T-helper 22 cell (primary cell): ENCODE measurements at places on chromosomes 3 and 15.

DNA sequence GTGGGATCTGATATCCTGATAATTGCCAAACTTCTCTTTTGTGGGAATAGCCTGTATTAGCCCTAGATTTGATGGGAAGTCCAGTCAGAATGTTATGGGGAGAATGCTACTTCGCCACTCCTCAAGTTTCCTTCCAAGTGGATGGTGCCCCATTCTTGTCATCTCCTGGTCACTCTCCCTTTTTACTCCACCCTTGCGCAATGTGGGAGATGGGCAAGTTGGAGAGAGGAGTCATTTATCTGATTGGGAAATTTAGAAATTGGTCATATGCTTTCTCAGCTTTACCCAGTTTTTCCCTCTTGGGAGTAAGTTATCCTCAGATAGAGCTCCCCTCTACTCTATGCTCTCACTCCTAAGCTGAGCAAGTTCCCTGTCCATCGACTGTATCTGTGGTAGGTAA, 14.4 kb downstream of the FANCD2OS start:
- DNase-seq: no peak

GRCh38 chr3:23913873-23914743, 2.7 kb downstream of the NKIRAS1 start:
- DNase-seq: no peak

DNA sequence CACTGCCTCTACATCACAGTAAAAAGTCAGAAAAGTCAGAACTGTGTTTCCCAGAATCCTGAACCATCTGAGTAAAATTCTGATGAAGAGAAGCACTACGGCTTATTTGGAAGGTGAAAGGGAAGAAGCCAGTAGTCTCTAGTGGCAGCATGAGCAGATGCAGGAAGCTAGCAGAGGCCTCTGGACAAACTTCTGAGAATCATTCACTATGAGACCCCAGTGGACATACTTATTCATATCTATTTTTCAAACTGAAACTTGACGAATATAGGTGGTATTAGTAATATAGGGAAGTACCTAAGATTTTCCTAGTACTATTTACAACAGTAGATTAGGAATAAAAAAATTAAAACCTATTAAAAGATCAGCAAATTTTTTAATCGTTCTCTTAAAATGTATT, 272.8 kb upstream of the TTC14 start:
- no peak for DNase-seq

GRCh38 chr3:171622126-171622525, 161.9 kb upstream of the TNIK start:
- DNase-seq: no peak

DNA sequence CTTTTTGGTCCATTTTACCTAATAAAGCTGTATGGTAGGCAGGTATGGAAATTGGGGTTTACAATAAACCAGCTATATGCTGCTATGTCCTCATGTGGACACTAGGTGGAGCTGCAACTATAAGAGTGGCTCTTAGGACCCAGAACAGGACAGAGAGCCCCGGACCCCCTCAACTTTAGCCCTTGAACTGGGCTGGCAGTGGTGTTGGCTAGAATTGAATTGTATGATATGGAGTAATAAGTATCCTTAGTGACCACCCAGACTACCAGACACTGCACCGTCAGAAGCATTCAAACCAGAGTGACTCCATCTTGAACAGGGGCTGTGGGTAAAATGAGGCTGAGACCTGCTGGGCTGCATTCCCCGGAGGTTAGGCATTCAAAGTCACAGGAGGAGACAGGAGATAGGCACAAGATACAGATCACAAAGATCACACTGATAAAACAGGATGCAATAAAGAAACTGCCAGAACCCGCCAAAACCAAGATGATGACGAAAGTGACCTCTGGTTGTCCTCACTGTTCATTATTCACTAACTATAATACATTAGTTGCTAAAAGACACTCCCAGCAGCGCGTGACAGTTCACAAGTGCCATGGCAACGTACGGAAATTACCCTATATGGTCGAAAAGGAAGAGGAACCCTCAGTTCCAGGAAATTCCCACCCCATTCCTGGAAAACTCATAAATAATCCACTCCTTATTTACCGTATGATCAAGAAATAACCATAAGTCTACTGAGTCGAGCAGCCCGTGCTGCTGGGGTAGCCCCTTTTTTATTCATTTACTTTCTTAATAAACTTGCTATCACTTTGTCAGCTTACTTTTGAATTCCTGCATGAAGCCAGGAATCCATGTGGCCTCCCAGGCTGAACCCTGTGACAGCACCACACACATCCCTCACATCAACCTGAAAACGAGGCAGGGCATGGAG, 68.7 kb upstream of the BLM start:
- peak; percentile 36 for DNase-seq

- no peak for DNase-seq
Observed at GRCh38 chr15:45372041-45372995, 6.0 kb downstream of the GATM start.

GRCh38 chr3:64148955-64149653, 76.2 kb downstream of the PRICKLE2 start:
- DNase-seq: no peak

- no peak for DNase-seq
Observed at GRCh38 chr3:14863333-14864100, 44.8 kb downstream of the FGD5 start.

- no peak for DNase-seq
Observed at GRCh38 chr15:59936741-59937140, 67.4 kb upstream of the FOXB1 start.

- no peak for DNase-seq
Observed at GRCh38 chr3:48715174-48715800, 1.7 kb downstream of the IP6K2 start.

DNA sequence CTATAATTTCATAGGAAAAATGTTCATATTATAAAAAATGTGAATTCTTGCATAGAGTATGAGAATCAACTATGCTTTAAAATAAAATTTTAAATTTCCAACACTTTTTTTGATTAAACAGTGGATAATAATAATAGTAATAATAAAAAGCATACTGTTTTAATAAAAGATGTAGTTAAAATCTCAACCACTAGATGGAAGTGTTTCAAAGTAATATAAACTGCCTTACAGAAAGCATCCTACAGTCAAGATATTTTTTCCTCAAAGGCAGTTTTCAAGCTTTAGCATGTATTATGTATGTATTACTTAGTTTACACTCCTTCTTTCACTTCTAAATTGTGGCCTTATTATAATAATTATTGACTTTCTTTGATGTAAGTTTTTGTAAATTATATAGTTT, 217.5 kb downstream of the CHL1 start:
- no peak for DNase-seq

GRCh38 chr15:93109336-93110102, 20.5 kb upstream of the RGMA start:
- no peak for DNase-seq

DNA sequence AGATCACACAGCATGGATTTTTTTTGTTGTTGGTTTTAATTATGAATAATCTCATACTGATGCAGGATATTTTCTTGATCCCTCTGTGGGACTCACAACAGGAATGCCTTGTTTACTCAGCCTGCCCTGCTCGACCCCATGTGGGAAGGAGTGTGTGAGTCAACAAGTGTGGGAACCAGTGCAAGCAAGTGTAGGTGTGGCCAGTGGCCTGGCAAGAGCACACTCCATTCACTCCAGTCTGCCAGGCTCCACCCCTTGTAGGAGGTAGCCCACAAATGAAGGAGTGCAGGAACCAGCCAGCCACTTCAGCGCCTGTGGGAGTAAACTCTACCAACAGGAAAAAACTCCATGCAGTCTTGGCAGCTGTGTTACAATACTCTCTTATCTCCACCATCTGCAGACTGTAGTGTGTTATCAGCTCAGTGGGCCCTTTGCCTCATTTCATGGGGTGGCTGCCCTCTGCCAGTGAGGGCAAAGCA, 393.6 kb downstream of the OTOL1 start:
- no peak for DNase-seq

DNA sequence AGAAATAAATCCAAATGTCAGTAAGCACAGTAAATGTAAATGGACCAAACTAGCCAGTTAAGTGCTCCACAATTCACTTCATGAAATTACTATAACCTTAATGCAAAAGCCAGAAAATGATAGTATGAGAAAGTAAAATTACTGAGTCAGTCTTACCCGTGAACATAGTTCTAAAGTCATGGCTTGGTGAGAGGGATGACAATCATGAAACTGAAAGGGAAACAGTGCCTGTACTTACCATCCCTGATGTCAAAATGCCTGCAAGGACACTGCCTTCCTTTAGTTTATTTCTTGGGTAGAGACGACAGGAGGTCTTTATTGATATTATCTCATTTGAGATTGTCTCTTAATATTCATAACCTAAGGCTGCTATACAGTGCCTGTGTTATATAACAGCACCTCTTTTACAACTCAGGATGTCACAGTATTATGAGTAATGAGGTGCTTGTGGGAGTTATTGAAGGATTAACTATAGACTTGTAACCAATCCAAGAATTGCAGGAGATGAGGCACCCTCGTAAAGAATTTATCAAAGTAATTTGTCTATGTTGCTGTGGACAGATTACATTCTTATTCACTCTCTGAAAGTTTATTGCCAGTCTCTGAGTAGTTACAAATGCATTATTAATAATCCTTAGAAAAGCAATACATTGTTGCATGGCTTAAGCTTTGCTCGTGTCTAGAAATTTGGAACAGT, 142.9 kb upstream of the BFSP2 start:
- no peak for DNase-seq

DNA sequence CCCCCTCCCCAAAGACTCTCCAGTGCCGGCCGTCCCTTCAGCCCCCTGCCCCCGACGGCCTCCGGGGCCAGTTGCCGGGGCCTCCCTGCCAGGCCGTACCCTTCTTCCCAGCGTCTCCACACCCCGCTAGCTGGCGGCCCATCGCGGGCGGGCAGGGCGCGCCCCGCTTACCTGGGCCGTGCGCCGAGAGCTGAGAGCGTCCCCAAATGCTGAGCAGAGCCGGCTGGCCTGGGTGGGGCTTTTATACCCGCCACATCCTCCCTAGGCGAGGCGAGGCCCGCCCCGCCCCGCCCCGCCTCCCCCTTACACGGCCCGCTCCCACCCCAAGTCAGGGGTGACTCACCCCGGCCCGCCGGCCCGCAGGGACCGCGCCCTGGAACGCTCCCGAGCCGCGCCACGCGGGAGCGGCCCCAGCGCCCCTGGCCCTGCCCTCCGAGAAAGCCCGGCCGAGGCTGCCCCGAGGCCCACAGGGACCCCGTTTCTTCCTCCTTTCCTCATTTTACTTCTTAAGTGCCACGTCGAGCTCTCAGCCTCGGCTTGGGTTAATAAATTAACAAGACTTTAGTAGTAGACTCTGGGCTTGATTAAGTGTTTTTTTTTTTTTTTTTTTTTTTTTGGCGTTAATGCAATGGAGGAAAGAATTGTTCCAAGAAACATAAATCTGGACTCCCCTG, at the start of gene ANXA2:
Gene ANXA2, minus strand, starts transcription at position 215 of the 674 bp plus-strand sequence. CDS start 11,911 bp downstream, outside the sequence.
- peak; percentile 83 for DNase-seq

- DNase-seq: no peak
Observed at GRCh38 chr15:74769463-74770025, 12.3 kb upstream of the CSK start.

DNA sequence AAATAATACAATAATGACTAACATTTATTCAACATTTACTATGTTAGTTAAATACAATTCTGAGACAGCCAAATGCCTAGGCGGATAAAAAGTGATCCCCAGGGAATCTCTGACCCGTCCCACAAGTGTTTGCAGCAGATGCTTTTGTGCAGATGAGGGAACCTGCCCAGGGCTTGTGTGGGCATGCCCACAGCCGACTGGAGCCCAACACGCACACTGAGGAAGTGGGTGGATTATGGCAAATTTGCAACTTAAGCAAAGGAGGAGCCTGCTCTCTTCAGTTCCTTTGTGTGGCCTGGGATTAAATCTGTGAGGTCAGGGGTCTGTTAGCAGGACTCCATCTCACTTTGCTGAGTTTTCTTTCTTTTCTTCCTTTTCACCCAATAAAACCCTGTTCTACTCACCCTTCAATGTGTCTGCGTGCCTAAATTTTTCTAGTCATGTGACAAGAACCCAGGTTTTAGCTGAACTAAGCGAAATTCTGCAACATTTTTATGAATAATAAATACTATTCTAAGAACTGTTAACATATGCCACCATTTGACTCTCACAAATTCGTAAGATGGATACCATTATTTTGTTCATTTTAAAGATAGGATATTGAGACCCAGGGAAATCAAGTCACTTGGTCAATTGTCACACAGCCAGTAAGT, 13.9 kb upstream of the RTP1 start:
- DNase-seq: no peak

DNA sequence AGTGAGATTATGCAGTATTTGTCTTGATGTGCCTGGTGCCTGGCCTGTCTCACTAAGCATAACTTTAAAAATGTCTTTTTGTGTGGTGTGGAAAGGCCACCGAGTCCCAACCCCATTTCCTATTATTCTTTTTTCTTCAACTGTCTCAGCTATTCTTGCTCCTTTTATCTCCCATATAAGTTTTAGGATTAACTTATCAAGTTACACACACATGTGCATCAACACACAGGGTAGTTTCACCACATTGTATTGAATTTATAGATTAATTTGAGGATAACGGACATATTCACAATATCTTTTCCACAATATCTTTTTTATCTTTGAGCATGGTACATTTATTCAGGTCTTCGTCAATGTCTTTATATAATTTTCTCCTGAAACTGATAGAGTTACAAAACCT, 127.6 kb downstream of the RYR3 start:
- no peak for DNase-seq

DNA sequence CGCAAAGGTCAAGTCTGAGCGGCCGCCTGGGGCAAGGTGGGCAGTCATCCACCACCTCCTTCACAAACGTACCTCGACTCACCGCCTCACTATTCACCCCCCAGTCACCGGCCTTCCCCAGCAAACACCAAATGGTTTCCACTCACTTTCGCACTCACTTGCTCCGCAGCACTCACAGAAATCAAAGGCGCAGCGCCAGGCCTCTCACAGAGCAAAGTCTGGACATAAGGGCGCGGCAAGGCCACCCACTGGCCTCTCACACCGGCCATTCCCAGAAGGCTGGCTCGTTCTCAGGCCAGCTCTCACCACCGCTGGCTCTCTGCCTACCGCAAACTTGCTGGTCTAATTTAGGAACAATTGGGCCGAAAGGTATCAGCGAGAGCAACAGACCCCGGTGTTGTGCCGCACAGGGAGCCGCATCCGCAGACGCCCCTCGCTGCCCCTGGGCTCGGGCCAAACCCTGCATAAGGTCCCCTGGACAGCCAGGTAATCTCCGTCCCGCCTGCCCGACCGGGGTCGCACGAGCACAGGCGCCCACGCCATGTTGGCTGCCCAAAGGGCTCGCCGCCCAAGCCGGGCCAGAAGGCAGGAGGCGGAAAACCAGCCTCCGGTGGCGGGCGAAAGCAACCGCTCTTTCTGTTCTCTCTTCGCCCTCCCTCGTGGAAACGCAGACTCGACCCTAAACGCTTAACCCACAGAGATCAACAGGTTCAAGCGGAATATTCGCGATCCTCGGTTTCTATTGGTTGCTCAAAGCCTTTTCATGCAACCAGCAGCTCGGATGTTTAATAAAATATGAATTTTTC, 2.9 kb downstream of the SHOX2 start:
- DNase-seq: no peak

- no peak for DNase-seq
Observed at GRCh38 chr3:127744875-127745274, 72.1 kb downstream of the ABTB1 start.

- no peak for DNase-seq
Observed at GRCh38 chr3:39485547-39485946, 18.1 kb downstream of the MOBP start.

DNA sequence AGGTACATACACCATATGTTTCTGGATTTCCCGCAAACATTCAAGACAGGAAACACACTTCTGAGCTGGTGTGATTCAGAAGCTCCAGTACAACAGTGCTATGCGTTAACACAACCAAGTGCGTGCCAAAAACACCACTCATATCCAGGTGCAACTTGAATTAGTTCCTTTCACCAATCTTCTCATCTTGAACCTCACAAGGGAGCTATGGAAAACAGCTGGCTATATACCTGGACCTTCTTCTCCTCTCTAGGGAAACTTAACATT, 31.3 kb downstream of the SUSD5 start:
- no peak for DNase-seq

- no peak for DNase-seq
Observed at GRCh38 chr3:64053581-64053980, 30.3 kb upstream of the PSMD6 start.
